ENCODE measurements at places on chromosomes 3 and 15. TPM values are rescaled to one million over a fixed set of nuclear protein-coding genes. Genes with fewer than 3 reads are reported as not detected.

GRCh38 chr15:92611995-92612745, 43.4 kb downstream of the FAM174B start:
- H3K36me3 ChIP-seq, result no peaks in the 10 kb centered on the region
- no peak overlapping the region for H3K27ac ChIP-seq
- peaks cover 1% of the 10 kb centered on the region for H3K4me1 ChIP-seq
- no peak overlapping the region for H3K4me3 ChIP-seq
- H3K27me3 ChIP-seq, result no peaks in the 10 kb centered on the region

DNA sequence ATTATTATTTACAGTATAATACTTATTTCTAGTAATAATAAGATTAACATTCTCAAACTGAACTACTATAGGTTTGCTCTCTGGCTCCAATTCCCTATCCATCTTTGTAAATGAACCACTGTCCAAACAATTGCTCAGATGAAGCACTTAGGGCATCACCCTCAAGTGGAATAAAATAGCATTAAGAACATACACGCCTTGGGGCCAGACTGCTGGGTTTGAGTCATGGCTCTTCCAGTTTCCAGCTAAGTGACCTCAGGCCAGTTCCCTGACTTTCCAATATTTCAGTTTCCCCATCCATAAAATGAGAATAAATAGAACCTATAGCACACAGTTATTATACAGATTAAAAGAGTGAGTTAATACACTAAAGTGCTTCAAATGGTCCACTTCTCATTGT, 507.2 kb downstream of the MAGI1 start:
- no peaks in the 10 kb centered on the region for H3K27me3 ChIP-seq
- H3K4me1 ChIP-seq, result 0 out of 2 replicates have a peak, but pooled peaks cover 2% of the 10 kb centered on the region
- no peak overlapping the region for H3K4me3 ChIP-seq
- peak; percentile 33 for DNase-seq
- H3K36me3 ChIP-seq, result no peaks in the 10 kb centered on the region

- H3K27ac ChIP-seq, result no peak overlapping the region
- H3K4me1 ChIP-seq, result peaks cover 2% of the 10 kb centered on the region
- peak; percentile 52 for DNase-seq
- H3K36me3 ChIP-seq, result no peaks in the 10 kb centered on the region
Measured at GRCh38 chr3:161273589-161274218, 52.6 kb downstream of the NMD3 start.

The IREB2 gene
- 23.6 TPM for total RNA-seq

The FSIP1 gene
- total RNA-seq, result 0.18 TPM

The SLC12A1 gene
- not detected for total RNA-seq

DNA sequence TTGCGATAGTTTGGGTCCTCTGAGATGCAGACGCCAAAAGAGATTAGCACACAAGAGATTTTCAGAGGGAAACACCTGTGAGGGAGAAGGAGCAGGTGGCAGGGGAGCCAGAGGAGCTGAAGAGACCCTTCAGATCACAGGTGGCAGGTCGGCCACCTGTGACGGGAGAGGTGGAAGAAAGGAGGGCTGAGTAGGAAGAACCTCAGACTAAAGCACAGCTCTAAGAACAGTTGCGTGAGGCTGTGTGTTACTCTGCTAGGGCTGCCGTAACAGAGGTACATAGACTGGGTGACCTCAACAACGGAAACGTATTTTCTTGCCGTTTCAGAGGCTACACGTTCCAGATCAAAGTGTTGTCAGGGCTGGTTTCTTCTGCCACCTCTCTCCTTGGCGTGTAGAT, 38.5 kb downstream of the C2CD4A start:
- H3K4me1 ChIP-seq, result peaks cover 3% of the 10 kb centered on the region
- no peaks in the 10 kb centered on the region for H3K27me3 ChIP-seq
- no peak overlapping the region for H3K27ac ChIP-seq
- no peak overlapping the region for H3K4me3 ChIP-seq
- no peaks in the 10 kb centered on the region for H3K36me3 ChIP-seq

DNA sequence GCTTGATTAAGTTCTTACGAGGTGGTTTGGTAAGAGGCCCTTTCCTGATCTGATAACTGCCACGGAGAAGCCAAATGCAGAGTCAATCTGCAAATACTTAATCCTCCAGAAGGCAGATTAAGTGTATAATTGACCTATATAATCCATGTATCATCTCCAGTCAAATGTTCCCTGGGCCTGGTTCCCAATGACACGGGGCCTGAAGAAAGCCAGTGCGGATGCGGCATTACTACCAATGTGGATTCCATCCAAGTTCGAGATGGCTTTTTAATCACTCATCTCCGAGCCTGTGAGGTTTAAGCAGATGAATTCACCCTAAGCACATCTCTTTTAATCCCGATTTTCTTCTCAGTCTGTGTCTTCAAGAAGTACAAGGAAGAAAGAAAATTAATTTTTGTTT, 60.0 kb upstream of the FEZF2 start:
- no peak overlapping the region for H3K4me3 ChIP-seq
- no peaks in the 10 kb centered on the region for H3K4me1 ChIP-seq
- peaks cover 4% of the 10 kb centered on the region for H3K27me3 ChIP-seq
- H3K36me3 ChIP-seq, result no peaks in the 10 kb centered on the region
- no peak for DNase-seq
- H3K27ac ChIP-seq, result no peak overlapping the region

The CYP19A1 gene
- not detected for total RNA-seq

GRCh38 chr3:188026191-188026968, 127.6 kb upstream of the LPP start:
- H3K27ac ChIP-seq, result no peak overlapping the region
- peaks cover 2% of the 10 kb centered on the region for H3K4me1 ChIP-seq
- H3K4me3 ChIP-seq, result no peak overlapping the region
- no peak for DNase-seq

The TMEM40 gene
- total RNA-seq, result not detected

DNA sequence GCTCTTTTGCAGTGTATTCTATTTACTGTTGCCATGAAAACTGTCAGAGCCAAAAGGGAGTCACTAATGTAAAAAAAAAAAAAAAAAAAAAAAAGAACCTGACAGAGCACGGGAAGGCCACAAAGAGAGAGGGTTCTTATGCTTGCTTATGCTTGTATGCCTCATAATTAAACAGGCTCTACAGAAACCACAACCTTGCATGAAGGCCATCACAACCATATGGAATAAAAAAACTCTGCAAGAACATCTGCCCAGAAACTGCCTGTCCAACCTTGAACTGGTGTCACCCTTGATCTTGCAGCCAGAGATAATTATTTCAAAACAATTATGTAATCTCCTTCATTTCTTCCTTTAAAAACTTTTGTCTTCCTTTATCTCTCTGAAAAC, 50.1 kb downstream of the CFAP20DC start:
- peak; percentile 28 for DNase-seq
- peaks cover 10% of the 10 kb centered on the region for H3K4me1 ChIP-seq
- H3K27me3 ChIP-seq, result no peaks in the 10 kb centered on the region
- no peaks in the 10 kb centered on the region for H3K36me3 ChIP-seq
- H3K4me3 ChIP-seq, result no peak overlapping the region

The ACTC1 gene
- total RNA-seq, result 0.83 TPM

DNA sequence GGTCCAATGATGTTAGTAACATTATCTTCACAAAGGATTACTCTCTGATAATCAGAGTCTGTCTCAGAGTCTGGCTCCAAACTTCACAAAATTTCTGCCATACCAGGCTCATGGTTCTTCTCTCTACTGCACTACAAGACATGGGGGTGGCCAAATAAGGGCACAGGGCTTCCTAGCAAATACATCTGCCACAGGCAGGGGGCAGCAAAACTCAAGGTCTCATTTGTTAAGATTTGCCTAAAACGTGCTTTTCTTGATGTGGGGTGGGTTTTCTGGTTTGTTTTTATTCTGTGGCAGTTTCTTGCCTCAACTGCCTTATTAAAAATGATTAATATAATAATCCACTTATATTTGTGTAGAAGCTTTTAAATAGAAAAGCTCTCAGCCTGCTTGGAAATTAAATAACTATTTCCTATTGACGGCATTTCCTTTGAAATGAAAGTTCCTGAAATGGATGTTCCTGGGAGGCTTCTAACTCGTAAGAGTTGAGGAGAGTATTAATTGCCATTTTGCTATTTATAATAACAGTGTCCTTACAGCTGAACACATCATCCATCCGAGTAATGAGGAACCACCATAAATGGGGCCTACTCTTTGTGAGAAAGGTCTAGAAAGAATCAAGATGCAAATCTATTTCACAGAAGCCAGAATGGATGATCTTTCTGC, 53.8 kb downstream of the SST start:
- no peak overlapping the region for H3K4me3 ChIP-seq
- peak; percentile 55 for DNase-seq
- H3K27ac ChIP-seq, result no peak overlapping the region
- H3K36me3 ChIP-seq, result no peaks in the 10 kb centered on the region
- H3K4me1 ChIP-seq, result no peaks in the 10 kb centered on the region
- H3K27me3 ChIP-seq, result peaks cover 5% of the 10 kb centered on the region

DNA sequence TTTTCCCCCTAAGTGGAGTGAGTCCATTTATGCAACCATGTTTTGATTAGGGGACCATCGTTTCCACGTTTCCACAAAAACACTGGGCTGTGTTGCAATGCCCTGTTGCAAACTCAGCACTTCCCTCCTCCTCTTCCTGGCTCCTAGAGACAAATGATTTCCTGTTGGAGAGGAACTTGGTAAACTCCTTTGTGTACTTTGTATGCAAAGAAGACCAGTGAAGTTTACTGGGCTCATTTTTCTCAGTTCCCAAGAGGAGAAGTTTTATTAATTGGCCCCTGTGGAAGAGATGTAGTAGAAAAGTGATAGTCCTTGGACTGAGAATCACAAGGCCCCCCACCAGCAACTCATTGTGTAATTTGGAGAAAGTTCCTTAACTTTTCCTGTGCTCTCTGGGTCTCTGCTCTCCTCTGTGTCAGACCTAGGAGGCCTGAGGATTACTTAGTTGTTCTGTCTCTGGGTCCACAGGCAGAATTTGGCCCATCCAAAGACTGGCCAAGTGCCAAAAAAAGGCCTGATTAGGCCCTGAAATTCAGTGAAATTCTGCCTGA, 95.0 kb downstream of the ATG7 start:
- H3K27ac ChIP-seq, result peak overlapping the region; percentile 76
- no peaks in the 10 kb centered on the region for H3K27me3 ChIP-seq
- H3K36me3 ChIP-seq, result peaks cover 7% of the 10 kb centered on the region
- peaks cover 14% of the 10 kb centered on the region for H3K4me1 ChIP-seq
- no peak overlapping the region for H3K4me3 ChIP-seq

The GOLGA6L4 gene
- total RNA-seq, result 0.83 TPM

The BCL2A1 gene
- 4.5 TPM for total RNA-seq

- no peak for DNase-seq
- H3K36me3 ChIP-seq, result no peaks in the 10 kb centered on the region
- no peak overlapping the region for H3K4me3 ChIP-seq
- no peaks in the 10 kb centered on the region for H3K4me1 ChIP-seq
Measured at GRCh38 chr3:100468676-100469075, 23.7 kb upstream of the TMEM45A start.

DNA sequence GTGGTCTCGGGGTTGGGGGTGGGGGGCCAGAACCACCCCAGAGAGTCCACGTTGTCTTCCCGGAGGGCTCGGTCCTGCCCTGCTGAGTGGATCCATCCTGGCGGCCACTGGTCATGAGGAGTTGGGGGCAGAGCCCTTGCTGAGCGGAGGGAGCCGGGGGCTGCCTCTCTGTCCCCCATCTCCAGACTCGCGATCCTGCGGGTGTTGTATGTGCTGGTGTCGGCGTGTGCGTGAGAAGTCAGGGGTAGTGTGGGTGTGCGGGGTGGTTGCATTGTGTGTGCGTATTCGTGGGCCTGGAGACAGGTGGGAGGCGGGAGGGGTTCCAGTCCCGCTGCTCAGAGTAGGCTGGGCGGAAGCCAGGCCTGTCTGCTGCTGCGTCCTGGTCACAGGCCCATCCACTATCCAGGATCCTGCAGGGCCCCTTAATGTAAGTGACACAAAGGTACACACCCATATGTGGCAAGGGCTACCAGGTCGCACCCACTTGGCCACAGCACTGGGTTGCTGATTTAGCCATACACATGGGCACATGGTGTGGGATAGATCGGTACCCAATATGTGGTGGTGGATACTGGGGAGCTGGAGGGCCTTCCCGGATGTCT, 30.7 kb downstream of the NBEAL2 start:
- H3K4me3 ChIP-seq, result no peak overlapping the region
- peaks cover 8% of the 10 kb centered on the region for H3K4me1 ChIP-seq
- peaks cover 10% of the 10 kb centered on the region for H3K36me3 ChIP-seq
- H3K27me3 ChIP-seq, result no peaks in the 10 kb centered on the region
- H3K27ac ChIP-seq, result peak overlapping the region; percentile 87

GRCh38 chr3:25454005-25454927, 26.2 kb downstream of the RARB start:
- peak; percentile 51 for DNase-seq
- H3K27ac ChIP-seq, result no peak overlapping the region
- H3K36me3 ChIP-seq, result no peaks in the 10 kb centered on the region
- no peak overlapping the region for H3K4me3 ChIP-seq
- no peaks in the 10 kb centered on the region for H3K27me3 ChIP-seq
- H3K4me1 ChIP-seq, result peaks cover 4% of the 10 kb centered on the region

DNA sequence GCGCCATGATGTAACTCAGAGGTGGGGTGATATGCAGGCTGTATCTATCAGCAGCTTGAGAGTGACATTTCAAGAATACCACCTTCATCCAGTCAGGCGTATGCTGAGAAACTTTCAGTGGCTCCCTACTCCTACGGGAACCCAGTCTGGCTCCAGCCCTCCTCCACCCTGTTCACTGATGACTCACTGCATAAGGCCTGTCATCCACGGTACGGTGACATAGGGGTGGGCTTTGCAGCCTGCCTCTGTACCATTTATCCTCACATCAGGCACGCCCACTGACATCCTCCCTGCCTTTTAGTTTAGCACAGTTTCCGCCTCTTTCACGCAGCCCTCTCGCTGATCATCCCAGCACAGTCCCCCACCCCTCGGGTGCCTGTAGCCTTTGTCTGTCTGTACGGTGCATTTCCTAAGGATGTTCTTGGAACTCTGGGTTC, 11.7 kb downstream of the PXYLP1 start:
- H3K4me1 ChIP-seq, result peaks cover 15% of the 10 kb centered on the region
- H3K4me3 ChIP-seq, result no peak overlapping the region
- H3K27me3 ChIP-seq, result no peaks in the 10 kb centered on the region
- H3K36me3 ChIP-seq, result no peaks in the 10 kb centered on the region
- no peak overlapping the region for H3K27ac ChIP-seq
- DNase-seq, result peak; percentile 36

The GOLGA6L10 gene
- total RNA-seq, result under 0.01 TPM

DNA sequence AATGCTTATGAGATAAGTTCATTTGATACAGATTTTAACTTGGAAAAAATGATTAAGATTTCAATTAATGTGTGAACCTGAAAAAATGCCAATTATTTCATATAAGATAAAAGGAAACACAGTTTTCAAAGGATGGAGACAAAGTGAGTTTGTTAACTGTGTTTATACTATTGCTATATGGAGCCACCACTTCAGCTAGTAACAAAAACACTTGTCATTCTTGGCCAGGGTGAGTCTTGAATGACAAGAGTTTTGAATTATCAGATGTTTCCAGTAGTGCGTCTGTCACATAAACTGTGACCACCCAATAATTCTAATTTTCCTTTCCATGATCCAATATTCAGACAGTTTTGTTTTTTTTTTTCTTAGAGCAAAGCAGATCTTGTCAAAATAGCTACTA, 78.0 kb upstream of the GADL1 start:
- no peak overlapping the region for H3K27ac ChIP-seq
- H3K27me3 ChIP-seq, result 0 out of 2 replicates have a peak, but pooled peaks cover 1% of the 10 kb centered on the region
- no peak for DNase-seq
- H3K4me3 ChIP-seq, result no peak overlapping the region
- no peaks in the 10 kb centered on the region for H3K4me1 ChIP-seq

The PLA2G4E gene
- total RNA-seq, result not detected

All from IMR-90 (cell line).